ENCODE measurements at places on chromosomes 6 and 20. TPM values are rescaled to one million over a fixed set of nuclear protein-coding genes. Genes with fewer than 3 reads are reported as not detected.

- DNase-seq, result no peak
- no peaks in the 10 kb centered on the region for H3K27me3 ChIP-seq
Measured at GRCh38 chr6:1838604-1839213, 229.0 kb downstream of the FOXC1 start.

- H3K27me3 ChIP-seq, result no peaks in the 10 kb centered on the region
- DNase-seq, result no peak
- no peak overlapping the region for H3K27ac ChIP-seq
- no peaks in the 10 kb centered on the region for H3K36me3 ChIP-seq
- H3K4me1 ChIP-seq, result no peaks in the 10 kb centered on the region
Measured at GRCh38 chr6:166441325-166442078, 58.8 kb upstream of the MPC1 start.

- no peak overlapping the region for H3K27ac ChIP-seq
- no peaks in the 10 kb centered on the region for H3K36me3 ChIP-seq
- no peak overlapping the region for H3K4me3 ChIP-seq
- no peak for DNase-seq
- no peaks in the 10 kb centered on the region for H3K4me1 ChIP-seq
Measured at GRCh38 chr20:19527509-19527908, 230.5 kb upstream of the RIN2 start.

GRCh38 chr6:157381631-157382621 lies 936 bp downstream of the ZDHHC14 start:
- H3K4me3 ChIP-seq, result peak overlapping the region; percentile 79
- peak; percentile 68 for DNase-seq
- peak overlapping the region; percentile 93 for H3K27ac ChIP-seq

DNA sequence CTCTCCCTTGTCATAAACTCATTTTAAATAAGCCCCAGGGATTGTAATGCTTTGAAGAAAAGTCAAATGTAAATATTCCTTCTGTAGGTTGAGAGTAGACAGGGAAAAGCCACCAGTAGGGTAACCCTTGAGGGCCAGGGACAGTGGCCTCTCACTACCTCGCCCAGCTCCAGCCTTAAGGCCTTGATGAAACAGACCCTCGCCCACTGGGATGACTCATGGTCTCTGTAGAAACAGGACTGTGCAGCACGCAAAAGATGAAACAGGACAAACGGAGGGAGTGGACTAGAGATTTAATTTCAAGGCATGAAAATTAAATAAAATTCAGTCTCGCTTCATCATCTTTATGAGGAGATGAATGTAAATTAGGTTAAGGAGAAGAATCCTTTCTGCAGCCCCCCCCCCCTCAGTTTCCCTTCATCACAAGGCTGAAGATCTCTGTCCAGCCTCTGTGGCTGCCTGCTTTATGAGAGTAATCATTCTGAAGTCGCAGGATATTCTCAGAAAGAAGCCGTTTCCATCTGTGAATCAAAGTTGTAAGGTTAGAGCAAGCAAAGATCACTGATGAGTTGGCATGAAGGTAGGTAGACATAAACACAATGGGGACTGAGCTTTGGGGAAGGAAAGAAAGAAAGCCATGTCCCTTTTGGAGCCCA lies 60.4 kb downstream of the TMEM200A start:
- H3K4me3 ChIP-seq, result no peak overlapping the region
- no peaks in the 10 kb centered on the region for H3K4me1 ChIP-seq
- H3K27me3 ChIP-seq, result no peaks in the 10 kb centered on the region
- no peaks in the 10 kb centered on the region for H3K36me3 ChIP-seq

DNA sequence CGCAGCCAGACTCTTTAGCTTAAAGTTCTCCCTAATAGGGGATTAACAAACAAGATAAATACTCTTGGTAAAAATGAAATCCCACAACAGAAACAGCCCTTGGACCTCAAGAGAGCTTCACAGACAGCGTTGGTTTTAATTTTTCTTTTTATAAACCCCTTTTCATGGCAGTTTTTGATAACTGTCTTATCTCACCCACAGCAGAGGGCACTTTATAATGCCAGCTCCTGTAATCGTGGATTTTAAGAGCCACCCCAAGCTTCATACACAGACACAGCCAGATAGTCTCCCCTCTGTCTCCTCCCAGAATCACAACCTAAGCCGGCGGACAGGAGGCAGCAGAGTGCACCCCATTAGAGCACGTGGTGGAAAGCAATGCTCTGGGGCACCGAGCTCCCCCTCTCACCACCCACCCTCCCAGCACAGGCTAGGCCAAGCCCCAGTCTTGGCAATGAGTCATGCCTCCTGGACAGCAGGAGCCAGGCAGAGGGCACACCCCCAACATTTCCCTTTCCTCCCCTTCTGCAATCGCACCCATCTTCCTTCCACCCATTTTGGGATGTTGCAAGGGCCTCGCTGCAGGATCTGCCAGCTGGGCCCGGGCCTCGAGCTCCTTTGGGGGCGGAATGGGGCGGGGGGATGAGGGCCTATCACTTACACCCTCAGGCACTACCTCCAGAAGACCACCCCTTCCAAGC lies 2.4 kb downstream of the JAG1 start:
- H3K36me3 ChIP-seq, result peaks cover 13% of the 10 kb centered on the region
- peak; percentile 91 for DNase-seq
- peak overlapping the region; percentile 87 for H3K4me3 ChIP-seq
- peak overlapping the region; percentile 98 for H3K27ac ChIP-seq
- H3K27me3 ChIP-seq, result no peaks in the 10 kb centered on the region

DNA sequence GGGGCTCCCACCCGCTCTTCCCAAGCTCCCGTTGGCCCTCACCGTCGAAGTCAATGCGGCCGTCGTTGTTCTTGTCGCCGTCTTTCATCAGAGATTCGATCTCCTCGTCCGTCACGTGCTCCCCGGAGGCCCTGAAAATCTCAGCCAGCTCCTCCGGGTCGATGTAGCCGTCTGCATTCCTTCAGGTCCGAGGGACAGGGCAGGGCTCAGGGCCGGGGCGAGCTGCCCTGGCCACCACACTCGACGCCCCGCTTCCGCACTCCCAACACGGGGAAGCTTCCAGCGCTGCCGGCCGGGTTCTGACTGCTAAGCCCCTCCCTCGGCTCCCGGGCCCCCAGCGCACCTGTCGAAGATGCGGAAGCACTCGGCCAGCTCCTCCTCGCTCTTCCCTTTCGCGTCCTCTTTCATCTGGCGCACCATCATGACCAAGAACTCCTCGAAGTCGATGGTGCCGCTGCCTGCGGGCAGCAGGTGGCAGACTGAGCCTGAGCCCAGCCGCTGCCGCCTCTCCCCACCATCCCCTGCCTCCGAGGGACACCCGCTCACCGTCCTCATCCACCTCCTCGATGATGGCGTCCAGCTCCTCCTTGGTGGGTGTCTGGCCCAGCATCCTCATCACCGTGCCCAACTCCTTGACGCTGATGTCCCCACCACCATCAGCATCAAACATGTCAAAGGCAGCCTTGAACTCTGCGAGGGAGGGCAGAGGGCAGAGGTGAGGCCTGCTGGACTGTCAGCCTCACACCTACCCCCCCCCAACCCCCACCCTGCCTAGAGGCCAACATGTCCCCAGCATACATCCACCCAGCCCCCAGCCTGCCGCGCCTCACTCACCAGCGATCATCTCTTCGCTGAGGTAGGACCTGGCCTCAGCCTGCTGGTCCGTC lies 2.9 kb downstream of the TNNC2 start:
- H3K4me3 ChIP-seq, result peak overlapping the region; percentile 29
- no peak overlapping the region for H3K27ac ChIP-seq
- H3K36me3 ChIP-seq, result no peaks in the 10 kb centered on the region
- no peak for DNase-seq
- peaks cover 46% of the 10 kb centered on the region for H3K4me1 ChIP-seq

The ATG5 gene
- total RNA-seq, result 18.0 TPM

The BPIFB4 gene
- not detected for total RNA-seq

The PTK6 gene
- not detected for total RNA-seq

The DCBLD1 gene
- total RNA-seq, result 6.3 TPM

The SIRPA gene
- 58.5 TPM for total RNA-seq
